ENCODE measurements at places on chromosomes 12 and 14.

- no peak for DNase-seq
Measured at GRCh38 chr14:103132381-103133209, 9.3 kb downstream of the TNFAIP2 start.

GRCh38 chr12:85509081-85509856 lies 229.2 kb downstream of the ALX1 start:
- no peak for DNase-seq

DNA sequence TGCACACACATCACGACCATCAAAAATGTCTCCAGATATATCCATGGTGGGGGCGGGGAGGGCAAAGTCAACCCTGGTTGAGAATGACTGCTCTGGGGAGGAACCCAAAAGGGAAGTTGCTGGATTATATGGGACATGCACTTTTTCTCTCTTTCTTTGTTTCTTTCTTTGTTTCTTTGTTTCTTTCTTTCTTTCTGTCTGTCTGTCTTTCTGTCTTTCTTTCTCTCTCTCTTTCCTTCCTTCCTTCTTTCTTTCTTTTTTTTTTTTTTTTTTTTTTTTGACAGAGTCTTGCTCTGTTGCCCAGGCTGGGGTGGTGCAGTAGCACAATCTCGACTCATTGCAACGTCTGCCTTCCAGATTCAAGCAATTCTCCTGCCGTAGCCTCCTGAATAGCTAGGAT lies 71.5 kb downstream of the TBX5 start:
- no peak for DNase-seq

DNA sequence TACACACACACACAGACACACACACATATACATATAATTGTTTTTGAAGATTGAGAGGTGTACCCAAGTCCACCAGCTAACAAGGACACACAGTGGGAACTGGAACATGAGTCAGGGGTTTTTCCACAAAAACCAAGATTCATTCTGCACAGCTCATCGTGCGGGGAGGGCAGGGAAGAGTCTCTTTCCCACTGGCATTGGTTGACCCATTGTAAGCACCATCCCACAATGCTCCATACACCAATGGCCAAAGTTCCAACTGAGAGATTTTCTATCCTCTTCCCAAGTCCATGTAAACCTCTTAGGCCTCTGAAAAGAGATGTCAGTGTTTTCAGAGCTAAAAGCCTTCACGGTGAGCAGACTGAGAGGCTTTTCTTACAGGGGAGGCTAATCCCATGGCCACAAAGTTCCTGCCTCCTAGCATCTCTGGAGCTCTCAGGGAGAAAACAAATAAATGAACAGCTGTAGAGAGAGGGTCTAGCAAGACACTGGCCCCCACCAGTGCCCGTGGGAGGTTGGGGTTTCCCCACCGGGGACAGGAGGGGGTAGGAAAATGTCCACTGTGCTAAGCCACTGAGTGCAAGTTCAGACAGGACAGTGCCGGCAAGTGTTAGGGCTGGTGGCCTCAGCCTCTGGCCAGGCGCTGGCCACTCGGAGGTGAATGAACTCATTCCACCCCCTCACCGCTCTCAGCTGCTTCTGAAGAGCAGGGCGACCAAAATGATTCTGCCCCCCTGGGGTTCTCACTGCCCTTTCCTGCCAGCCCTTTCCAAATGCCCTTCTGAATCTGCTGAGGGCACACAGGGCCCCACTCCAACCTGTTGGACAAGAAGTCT lies 21.5 kb upstream of the TC2N start:
- DNase-seq, result no peak

DNA sequence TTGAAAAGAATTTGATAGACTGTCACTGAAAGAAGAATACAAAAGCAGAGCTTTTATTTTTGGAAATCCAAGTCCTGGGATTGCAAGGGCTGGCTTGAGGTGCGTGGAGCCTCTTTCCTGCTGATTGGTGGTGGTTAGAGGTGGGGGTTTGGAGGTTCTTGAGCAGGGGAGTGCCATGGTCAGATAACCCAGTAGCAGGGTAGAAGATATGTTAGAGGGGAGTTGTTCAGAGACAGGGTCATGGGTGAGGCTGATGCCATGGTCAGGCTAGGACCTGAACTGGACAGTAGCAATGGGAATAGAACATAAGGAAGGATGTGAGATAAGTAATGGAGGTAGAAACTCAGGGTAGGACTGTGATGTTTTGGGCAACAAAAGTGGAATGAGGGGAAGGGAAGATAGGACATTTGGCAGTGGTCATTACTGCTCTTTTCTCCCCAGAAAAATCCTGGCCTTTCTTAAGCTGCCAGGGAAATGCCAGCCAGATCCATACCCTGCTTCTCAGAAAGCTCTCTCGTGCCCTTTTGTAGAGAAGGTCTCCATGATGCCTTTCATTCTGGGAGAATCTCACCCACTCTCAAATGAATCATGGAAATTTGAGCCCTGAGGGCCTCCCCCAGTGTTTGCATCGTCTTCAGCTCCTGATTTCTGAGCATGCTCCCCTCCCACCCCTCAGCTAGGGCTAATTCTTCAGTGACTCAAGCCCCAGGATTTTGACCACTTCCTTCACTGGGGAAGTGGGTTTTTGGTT lies 9.5 kb downstream of the EMP1 start:
- peak; percentile 98 for DNase-seq

DNA sequence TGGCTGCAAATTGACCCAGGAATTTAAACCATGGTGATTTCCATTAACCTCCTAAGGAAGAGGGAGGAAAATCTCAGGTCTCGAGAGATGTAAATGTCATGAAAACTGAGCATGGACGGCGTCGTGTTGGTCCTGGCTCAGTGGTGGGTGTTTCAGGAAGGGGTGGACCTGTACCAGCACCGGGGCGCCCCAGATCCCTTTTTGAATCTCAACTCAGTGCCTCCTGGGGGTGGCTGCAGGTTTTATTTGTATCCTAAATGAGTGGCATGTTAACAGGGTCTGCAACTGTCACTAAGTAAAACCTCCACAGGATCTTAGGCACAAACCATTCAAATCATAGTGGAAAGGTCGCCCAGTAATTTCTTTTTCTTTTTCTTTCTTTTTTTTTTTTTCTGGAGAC lies 101.3 kb downstream of the ASCL4 start:
- DNase-seq, result no peak

- DNase-seq, result peak; percentile 25
Measured at GRCh38 chr14:73231981-73232851, 5.1 kb upstream of the PAPLN start.

DNA sequence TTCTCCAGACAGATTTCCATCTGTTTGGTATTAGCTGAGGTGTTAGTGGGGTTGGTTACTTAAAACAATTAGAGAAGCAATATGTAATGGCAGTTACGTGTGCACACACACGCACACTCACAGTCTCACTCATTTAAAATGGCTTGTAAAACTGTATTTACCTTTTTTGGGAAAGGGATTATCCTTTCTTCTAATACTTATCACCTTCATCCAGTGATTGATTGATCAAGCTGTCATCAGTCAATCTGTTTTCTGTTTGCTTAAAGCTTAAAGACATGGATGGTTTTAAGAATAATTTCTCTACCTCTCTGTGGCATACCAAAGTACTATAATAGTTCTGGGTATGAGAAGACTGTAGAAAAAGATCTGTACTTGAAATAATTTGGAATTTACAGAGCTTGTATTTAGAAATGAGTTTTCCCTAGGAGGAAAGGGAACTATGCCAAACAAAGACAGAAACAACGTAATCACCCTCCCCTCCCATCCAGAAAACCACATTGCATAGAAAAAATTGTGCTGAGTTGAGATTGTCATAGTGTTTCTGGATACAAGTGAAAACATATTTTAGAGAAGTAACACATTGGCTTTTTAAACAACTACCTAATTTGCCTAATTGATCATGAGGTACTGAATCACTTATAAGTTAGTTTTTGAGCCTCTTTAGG lies 455.8 kb downstream of the PCNX1 start:
- DNase-seq, result peak; percentile 88

- DNase-seq, result no peak
Measured at GRCh38 chr12:115320967-115321366, 637.0 kb upstream of the TBX3 start.

GRCh38 chr14:56720703-56721460 lies 89.4 kb downstream of the OTX2 start:
- DNase-seq, result no peak

GRCh38 chr12:115337693-115338543 lies 653.9 kb upstream of the TBX3 start:
- DNase-seq, result no peak

GRCh38 chr14:71492346-71492745 lies 439.9 kb upstream of the RGS6 start:
- DNase-seq, result no peak

GRCh38 chr14:83697099-83697498 lies 1832.8 kb upstream of the FLRT2 start:
- DNase-seq, result no peak

DNA sequence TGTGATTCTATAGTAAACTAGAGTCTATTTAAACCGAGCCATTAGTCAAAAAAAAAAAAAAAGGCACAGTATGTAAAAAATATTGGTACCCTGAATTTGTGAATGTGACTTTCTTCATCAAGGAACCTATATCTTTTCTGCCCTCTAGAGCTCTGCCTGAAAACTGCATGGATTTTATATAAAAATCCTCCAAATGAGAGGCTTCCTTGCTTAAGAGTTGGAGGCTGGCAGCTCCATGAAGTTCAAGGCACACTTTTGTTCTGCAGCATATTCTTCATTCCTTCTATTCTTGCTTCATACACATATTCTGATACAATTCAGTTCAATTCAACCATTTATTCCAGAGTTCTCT lies 23.1 kb upstream of the NKX2-8 start:
- no peak for DNase-seq

- no peak for DNase-seq
Measured at GRCh38 chr12:93042684-93043083, 113.6 kb upstream of the EEA1 start.

Measured in cardiac muscle cell (in vitro differentiated cells and primary cell).